Stimulated activated memory B cell treated with anti-CD40 and anti-IgM and Interleukin-4, amounts not matched to agents 10 μg/mL and 1 μg/mL and 100 μg/mL, for 72 hours (primary cell): ENCODE measurements at places on chromosomes 11 and 22.

- H3K4me3 ChIP-seq = no peak overlapping the region
- no peak for ATAC-seq
- no peaks in the 10 kb centered on the region for H3K36me3 ChIP-seq
- no peaks in the 10 kb centered on the region for H3K4me1 ChIP-seq
- H3K27me3 ChIP-seq = peaks cover 26% of the 10 kb centered on the region
Observed at GRCh38 chr11:11662578-11662977, 40.8 kb upstream of the GALNT18 start.

DNA sequence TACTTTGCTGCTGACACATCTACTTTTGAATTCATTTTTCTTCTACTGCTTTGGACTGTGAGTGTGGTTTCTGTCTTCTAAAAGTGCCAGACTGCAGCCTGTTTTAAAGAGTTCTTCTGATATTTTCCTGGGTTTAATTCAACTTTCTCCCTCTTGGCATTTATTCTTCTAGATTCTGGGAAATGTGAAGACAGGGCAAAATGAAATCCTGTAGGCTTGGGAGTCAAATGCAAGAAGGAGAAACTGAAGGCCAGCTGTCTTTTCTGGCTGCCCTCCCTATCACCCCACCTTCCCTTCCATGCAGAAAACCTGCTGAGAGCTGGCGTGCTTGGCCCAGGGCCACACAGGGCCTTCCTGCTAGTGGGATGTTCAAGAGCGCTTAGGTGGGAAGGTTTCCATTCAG lies 7.6 kb downstream of the ZNF70 start:
- no peak for ATAC-seq
- H3K36me3 ChIP-seq = peaks cover 25% of the 10 kb centered on the region
- peaks cover 7% of the 10 kb centered on the region for H3K4me1 ChIP-seq
- no peak overlapping the region for H3K27ac ChIP-seq
- no peaks in the 10 kb centered on the region for H3K27me3 ChIP-seq

GRCh38 chr11:128190312-128190711 lies 397.0 kb downstream of the ETS1 start:
- H3K4me3 ChIP-seq = no peak overlapping the region
- peaks cover 5% of the 10 kb centered on the region for H3K36me3 ChIP-seq
- peaks cover 10% of the 10 kb centered on the region for H3K4me1 ChIP-seq
- H3K27ac ChIP-seq = no peak overlapping the region
- no peaks in the 10 kb centered on the region for H3K27me3 ChIP-seq
- peak; percentile 27 for ATAC-seq

DNA sequence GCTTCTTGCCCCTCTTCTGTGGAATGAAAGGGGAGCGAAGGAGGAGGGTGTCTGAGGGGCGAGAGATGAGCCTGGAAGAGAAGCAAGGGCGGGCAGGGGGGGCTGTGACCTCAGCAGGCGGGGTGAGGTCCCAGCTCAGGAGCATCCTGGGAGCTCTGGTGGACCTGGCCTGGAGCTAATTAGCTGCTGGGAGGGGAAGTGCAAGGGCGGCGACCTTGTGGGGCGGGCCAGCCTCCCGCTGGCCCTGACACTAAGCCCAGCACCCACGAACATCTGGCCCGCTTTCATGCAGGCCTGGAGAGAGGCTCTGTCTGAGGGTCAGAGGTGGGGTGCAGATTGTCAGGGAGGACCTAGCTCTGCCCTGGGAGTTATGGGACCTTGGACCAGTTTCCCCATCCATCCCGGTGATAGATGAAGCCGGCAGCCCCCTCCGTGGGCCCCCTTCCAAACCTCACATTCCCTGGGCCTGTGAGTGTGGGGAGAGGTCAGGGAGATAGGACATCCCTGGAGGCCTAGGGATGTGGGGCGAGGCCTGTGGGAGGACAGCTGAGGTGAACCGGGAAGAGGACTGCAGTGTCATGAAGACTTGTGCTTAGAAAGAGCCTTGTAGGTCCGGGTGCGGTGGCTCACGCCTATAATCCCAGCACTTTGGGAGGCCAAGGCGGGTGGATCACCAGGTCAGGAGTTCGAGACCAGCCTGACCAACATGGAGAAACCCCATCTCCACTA lies 28.5 kb upstream of the CD82 start:
- H3K4me3 ChIP-seq = no peak overlapping the region
- peaks cover 34% of the 10 kb centered on the region for H3K27me3 ChIP-seq
- no peaks in the 10 kb centered on the region for H3K36me3 ChIP-seq
- H3K27ac ChIP-seq = no peak overlapping the region
- H3K4me1 ChIP-seq = peaks cover 9% of the 10 kb centered on the region

GRCh38 chr11:91686700-91687099 lies 537.9 kb upstream of the FAT3 start:
- no peak overlapping the region for H3K4me3 ChIP-seq
- H3K36me3 ChIP-seq = no peaks in the 10 kb centered on the region
- H3K4me1 ChIP-seq = no peaks in the 10 kb centered on the region

GRCh38 chr22:33023153-33023827 lies 34.9 kb downstream of the SYN3 start:
- no peaks in the 10 kb centered on the region for H3K36me3 ChIP-seq
- H3K27me3 ChIP-seq = peaks cover 32% of the 10 kb centered on the region
- ATAC-seq = peak; percentile 63
- no peak overlapping the region for H3K27ac ChIP-seq
- no peak overlapping the region for H3K4me3 ChIP-seq

DNA sequence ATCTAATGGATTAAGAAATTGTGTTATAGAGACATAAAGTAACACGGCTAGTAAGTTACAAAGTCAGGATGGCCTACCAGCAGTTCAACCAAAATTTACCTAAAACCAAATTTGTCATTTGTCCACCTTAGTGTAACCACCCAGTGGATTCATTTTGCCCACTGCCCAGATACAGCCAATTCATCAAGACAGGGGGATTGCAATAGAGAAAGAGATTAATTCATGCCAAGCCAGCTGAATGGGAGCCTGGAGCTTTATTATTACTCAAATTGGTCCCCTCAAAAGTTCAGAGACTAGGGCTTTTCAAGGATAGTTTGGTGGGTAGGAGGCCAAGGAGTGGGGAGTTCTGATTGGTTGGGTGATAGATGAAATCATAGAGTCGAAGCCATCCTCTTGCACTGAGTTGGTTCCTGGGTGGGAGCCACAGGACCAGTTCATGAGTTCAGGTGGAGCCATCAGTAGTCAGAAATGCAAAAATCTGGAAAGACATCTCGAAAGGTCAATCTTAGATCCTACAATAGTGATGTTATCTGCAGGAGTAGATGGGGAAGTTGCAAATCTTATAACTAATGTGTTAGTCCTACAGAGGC lies 304.2 kb upstream of the CADM1 start:
- no peaks in the 10 kb centered on the region for H3K4me1 ChIP-seq
- no peaks in the 10 kb centered on the region for H3K36me3 ChIP-seq
- H3K27ac ChIP-seq = no peak overlapping the region
- H3K27me3 ChIP-seq = peaks cover 12% of the 10 kb centered on the region
- H3K4me3 ChIP-seq = no peak overlapping the region
- ATAC-seq = no peak

- peaks cover 33% of the 10 kb centered on the region for H3K4me1 ChIP-seq
- no peaks in the 10 kb centered on the region for H3K27me3 ChIP-seq
- H3K4me3 ChIP-seq = peak overlapping the region; percentile 12
- ATAC-seq = peak; percentile 96
- peak overlapping the region; percentile 75 for H3K27ac ChIP-seq
- H3K36me3 ChIP-seq = no peaks in the 10 kb centered on the region
Observed at GRCh38 chr22:22395245-22395644, 113.3 kb downstream of the ZNF280B start.

- H3K27ac ChIP-seq = no peak overlapping the region
- H3K4me3 ChIP-seq = no peak overlapping the region
- no peaks in the 10 kb centered on the region for H3K4me1 ChIP-seq
- peaks cover 3% of the 10 kb centered on the region for H3K27me3 ChIP-seq
Observed at GRCh38 chr11:75189911-75190310, 39.0 kb downstream of the SLCO2B1 start.
